ENCODE measurements at places on chromosomes 4 and X. TPM values are rescaled to one million over a fixed set of nuclear protein-coding genes. Genes with fewer than 3 reads are reported as not detected.

DNA sequence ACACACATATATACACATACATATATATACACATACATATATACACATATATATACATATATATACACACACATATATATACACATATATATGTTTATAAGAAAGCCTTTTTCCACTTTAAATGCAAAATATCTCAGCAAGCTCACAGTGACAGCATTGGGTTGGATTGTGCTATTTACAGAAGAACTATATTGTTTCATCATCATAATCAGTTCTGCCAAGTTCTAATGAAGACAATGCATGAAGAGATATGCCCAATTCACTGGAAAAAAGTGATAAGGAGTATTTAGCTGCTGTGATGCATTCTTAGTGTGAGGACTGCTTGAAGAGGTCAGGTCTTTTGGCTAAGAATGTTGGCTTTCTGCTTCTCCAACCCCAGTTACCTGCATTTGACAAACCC is 54.4 kb downstream of the RNF150 start:
- no peak for DNase-seq

DNA sequence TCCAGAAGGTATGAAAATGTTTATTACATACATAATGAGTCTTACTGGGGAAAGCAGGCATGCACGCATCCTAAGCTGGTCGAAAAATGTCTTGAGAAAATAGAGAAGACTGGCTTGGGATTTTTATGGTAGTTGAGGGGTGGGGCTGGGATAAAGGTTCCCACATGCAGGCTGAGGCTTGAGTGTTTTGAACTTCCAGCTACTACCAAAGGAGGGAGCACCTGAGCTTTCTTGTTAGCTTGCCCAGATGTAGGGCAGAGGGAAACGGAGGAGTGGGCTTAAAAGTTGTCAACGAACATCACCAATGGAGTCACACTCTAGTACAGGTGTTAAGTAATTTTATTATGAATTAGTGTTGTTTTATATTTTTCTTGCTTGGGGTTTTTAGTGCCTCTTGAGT is 39.6 kb upstream of the SRPX start:
- DNase-seq = no peak

DNA sequence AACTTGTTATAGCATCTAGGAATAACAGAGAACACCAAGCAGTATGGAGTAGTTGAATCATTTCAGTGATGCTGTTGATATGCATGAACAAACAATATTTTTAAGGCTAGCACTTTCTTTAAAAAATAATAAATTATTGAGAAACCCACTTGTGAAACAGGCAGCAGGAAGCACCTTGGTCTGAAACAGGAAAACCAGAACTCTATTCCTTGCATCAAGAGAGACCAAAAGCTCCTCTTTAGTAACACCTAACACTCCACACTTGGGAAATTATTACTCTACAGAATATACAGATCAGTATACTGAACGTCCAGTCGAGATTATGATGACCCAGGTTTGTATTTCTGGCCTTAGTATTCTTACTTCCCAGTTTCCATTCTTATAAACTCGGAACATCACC is 129.0 kb downstream of the ARAP2 start:
- no peak for DNase-seq

- DNase-seq = no peak
Measured at GRCh38 chrX:104195013-104195412, 28.8 kb downstream of the FAM199X start.

GRCh38 chr4:87087420-87087819 is 133.0 kb downstream of the KLHL8 start:
- DNase-seq = no peak

GRCh38 chrX:20567108-20567507 is 300.4 kb upstream of the RPS6KA3 start:
- DNase-seq = no peak

- peak; percentile 61 for DNase-seq
Measured at GRCh38 chrX:48631376-48632090, 34.2 kb downstream of the WDR13 start.

DNA sequence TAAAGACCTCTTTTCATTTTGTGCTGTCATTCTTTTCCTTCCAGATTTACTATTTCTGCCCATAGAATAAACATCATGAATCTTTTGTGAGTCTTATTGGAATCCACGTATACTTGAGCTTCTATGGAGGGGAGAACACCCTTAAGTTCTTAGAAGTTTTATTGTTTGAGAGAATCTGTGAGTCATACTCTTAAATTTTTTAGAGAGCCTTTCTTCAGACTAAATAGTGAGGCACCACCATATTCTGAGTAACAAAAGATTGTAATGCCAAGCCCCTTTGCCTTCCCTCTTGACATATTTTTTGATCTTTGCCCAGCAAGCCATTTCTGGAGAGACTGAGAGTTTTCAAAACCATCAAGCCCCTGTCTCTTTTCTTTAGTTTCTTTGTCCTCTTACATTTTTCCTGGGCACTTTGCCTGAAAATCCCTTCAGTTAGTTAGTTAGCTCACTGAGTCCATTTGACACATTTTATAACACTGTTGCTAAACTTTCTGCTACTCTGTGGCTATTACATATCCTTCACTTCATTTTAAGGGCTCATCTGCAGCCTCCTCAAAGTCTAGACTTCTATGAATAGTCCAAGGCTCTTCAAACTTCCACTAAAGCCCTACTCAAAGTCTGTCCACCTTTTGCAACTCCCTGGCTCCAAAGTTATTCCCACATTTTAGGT is 65.3 kb upstream of the NDUFC1 start:
- no peak for DNase-seq

DNA sequence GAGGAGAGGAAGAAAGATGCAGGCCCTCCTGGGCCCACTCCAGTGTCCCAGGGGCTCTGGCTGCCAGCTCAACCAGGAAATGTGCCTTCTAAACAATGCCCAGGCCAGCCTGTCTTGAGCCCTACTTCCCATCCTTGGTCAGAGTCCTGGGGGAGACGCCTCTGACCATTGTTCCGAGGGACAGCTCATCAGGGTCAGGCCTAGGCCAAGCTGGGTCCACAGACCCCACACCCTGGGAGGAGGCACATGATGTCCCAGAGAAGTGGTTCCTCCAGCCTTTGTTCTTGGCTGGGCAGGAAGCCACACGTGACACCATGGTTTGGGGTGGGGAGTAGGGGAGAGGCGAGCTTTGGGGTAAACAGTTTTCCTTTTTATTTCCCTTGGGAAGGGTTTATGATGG is 102.5 kb downstream of the EFNB1 start:
- no peak for DNase-seq

DNA sequence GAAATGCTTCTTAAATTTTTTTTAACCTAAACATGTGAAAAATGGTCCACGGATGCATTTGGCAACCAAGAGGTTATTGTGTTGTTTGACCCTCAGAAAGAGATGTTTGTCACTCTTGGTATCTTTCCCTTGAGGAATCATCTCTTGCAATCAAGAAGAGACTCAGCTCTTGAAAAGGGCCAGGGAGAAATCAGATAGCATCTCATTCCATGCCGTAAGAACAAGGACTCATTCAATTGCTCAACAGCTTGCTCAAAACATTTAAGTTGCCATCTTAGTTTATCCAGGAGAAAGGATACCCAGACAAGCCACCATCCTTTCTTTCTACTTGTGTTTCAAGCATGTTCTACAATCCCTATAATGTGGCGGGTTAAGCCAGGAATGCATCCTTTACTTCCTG is 209.5 kb upstream of the LNX1 start:
- no peak for DNase-seq

GRCh38 chr4:74014332-74014731 is 15.9 kb upstream of the CXCL5 start:
- no peak for DNase-seq

DNA sequence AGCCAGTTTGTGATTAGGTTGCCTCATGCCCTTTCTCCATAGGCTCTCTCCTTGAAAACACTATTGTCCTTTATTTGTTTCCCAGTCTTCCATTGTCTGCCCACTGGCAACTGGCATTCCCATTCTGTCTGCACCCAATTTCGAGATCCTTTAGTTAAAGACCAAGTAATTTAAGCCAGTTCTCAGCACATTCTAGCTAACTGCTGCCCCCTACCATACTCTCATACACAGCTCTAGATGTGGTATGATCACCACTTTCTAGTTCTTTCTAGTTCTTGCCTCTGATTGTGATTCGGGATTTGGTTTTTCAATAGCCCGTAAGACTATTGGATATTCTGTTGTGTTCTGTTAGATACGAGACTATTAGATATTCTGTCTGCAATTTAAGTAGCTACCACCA is 135.8 kb upstream of the TRPC5 start:
- DNase-seq = no peak

- no peak for DNase-seq
Measured at GRCh38 chr4:121541696-121542095, 155.1 kb downstream of the ANXA5 start.

DNA sequence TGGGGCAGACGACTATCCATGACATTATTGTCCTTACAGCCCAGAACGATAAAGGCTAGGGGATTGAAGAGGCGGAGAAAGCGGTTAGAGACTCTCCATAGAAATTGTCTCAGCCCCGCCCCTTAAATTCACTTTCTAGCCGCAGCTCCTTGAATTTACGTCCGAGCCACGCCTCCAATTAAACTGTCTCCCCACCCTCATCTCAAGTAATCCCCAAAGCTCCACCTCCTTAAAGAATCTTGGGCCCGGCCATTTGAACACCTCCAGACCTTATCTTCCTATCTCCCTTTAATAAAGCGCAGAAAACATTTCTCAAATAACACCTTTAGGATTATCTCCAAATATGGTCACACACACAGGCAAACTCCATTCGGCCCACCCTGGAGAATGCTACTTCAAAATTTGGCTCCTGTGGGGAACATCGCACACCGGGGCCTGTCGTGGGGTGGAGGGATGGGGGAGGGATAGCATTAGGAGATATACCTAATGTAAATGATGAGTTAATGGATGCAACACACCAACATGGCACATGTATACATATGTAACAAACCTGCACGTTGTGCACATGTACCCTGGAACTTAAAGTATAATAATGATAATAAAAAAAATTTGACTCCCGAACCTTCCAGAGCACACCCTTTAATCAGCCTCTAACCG is 7.2 kb upstream of the MAGIX start:
- DNase-seq = no peak

DNA sequence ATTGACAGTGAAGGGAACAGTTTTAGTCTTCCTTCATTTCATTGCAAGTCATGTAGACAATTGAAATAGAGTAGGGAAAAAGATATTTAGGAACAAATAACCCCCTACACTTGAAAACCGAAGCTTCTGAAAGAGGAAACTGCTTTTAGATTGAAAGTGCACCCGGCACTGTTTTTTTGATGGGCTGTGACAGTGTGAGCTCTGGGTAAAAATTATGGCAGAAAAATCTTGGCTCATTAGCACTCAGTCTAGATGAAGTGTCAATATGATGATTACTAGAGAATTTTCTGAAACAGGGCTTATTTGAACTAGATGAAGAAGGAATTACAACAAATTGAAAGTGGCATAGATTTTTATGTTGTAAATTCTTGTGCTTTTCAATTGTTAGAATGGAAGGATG is 1132.4 kb downstream of the RAPGEF2 start:
- no peak for DNase-seq

Gene FGB
- total RNA-seq = not detected

Gene TCP11X2
- not detected for total RNA-seq

Gene SH3TC1
- 119 TPM for total RNA-seq

Gene SMIM10L2A
- total RNA-seq = 1.1 TPM

Measured in CD4-positive, alpha-beta T cell (primary cell).